NCI-H2171 treated with DMSO at 0.1 percent for 48 hours (cell line): ENCODE measurements at places on chromosomes 1 and 21.

DNA sequence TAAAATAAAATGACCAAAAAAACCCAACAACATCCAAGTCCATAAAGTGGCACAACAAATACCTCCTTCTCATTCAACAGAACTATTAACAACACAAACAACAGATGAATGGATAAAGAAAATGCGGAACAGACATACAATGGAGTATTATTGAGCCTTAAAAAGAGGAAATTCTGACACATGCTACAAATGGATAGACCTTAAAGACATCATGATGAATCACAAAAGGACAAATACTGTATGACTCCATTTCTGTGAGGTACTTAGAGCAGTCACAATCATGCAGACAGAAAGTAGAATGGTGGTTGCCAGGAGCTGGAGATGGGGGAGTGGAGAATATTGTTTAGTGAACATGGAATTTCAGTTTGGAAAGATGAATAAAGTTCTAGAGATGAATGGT, 42.6 kb downstream of the EYA3 start:
- DNase-seq: no peak

DNA sequence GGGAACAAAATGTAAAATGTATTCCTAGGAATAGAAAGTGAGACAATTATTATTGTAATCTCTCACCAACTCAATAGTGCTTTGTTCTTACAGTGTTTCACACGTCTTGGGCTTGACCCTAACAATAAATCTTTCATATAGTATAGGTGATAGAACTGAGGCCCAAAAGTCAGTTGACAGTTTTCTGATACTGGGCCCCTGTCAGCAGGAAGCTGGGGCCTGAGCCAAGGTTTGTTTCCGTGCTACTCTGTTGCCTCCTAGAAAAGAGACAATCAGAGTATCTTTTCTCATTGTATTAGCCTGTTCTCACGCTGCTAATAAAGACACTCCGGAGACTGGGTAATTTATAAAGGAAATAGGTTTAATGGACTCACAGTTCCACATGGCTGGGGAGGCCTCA, 5.0 kb downstream of the RRP1B start:
- DNase-seq: no peak

DNA sequence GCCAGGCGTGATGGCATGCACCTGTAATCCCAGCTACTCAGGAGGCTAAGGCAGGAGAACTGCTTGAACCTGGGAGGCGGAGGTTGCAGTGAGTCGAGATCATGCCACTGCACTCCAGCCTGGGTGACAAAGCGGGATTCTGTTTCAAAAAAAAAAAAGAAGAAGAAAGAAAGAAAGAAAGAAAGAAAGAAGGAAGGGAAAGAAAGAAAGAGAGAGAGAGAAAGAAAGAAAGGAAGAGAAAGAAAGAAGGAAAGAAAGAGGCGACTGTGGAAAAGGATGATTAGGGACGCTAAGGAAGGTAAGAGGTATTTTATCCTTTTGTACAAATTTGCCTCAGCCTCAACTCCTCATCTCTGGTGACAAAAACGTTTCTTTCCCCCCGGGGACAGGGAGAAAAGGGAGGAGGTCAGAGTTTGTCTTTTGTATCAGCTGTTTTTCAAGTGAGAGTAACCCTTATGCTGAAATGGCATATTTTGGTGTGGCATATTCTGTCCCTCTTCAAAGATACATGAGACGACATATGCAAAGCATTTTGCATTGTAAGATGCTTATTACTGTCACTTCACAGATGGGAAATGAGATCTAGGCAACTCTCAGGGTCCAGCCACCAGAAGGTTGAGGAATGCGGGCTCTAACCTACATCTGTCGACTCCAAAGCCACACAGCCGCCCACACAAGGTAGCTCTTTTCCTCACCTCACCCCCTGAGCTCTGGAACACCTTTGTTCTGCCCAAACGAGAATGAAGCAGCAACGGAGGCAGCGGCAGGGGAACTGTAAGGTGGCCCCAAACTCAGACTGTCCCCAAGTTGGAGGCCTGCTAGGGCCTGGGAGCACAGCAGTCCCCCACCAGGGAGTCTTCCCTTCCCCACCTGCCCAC, 38.0 kb downstream of the NUAK2 start:
- peak; percentile 39 for DNase-seq

DNA sequence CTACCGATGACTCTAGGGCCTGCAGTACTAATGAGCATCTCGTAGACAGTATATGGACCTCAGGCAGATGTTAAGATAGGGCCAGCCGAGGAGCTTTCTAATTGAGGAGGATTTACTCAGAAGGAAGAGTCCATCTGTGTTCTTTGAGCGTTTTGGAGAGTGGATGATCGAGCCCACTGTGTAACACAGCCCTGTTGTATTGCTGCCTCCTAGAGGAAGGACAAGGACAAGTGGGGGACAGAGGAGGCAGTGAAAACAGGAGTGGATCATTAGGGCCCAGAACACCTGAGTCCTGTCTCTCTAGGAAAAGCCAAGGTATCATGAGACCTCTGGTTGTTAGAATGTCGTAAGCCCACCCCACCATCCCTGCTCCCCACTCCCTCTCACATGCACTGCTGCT, 62.9 kb downstream of the TBX19 start:
- DNase-seq: no peak

DNA sequence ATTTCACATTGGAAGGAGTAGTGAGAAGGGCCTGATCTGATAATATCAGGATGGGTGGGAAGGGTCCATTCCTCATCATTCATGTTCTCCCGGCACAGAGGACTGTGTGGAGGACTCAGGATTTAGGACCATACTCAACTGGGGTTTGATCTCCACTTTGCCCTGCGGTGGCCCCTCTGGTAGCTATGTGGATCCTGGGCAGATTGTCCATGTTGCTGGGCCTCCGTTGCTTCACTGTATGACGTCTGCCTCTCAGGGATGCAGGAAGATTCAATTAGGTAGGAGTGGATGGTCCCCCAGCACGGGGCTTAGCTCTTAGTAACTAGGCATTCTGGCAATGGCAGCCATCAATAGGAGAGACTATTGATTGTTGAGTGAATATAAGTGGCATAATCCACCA, 2.3 kb downstream of the ETS2 start:
- no peak for DNase-seq

DNA sequence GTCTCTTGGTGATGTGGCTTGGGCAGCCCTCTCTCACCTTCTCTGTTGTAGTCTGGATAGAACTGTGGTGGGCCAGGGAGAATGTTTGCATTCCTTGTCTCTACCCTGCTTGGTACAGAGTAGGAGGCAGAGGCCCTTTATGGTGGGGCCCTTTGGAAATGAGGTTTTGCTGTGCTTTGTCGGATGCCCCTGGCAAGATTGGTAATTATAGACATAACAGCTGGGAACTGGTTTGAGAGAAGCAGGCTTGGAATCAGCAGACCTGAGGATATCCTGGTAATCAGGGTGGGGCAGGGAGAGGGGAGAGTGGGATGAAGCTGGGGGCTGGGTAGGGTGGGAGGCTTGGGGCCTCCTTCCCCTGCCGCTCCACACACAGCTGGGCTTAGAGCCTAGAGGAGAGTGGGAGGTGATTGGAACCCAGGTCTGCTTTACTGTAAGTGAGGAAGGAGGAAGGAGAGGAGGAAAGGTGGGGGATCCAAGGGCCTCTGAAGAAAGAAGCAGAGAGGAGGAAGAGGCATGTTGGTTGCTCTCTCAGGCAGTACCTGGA, 5.0 kb downstream of the VANGL2 start:
- DNase-seq: no peak

- peak; percentile 53 for DNase-seq
Observed at GRCh38 chr21:33856893-33857527, 58.6 kb downstream of the ATP5PO start.

DNA sequence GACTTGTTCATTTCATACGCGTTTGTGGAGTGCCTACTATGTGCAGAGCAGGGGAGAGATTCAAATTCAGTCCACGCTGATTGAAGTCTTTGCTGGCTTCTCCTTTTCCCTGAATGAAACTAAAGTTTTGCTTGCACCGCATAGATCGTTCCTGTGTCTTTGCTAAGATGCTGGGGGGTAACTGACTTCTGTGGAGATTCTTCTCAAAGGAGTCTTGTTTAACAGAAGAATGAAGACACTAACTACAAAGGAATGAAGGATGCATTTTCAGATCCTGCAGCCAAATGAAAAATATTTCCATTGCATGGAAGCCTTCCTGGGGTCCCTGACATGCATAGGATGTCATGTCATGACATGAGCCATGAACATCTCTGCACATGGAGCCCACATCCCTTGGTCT, 26.9 kb upstream of the H6PD start:
- no peak for DNase-seq

- DNase-seq: no peak
Observed at GRCh38 chr1:1129381-1129821, 13.5 kb upstream of the C1orf159 start.

- no peak for DNase-seq
Observed at GRCh38 chr1:89363196-89363595, 663 bp upstream of the GBP6 start.

DNA sequence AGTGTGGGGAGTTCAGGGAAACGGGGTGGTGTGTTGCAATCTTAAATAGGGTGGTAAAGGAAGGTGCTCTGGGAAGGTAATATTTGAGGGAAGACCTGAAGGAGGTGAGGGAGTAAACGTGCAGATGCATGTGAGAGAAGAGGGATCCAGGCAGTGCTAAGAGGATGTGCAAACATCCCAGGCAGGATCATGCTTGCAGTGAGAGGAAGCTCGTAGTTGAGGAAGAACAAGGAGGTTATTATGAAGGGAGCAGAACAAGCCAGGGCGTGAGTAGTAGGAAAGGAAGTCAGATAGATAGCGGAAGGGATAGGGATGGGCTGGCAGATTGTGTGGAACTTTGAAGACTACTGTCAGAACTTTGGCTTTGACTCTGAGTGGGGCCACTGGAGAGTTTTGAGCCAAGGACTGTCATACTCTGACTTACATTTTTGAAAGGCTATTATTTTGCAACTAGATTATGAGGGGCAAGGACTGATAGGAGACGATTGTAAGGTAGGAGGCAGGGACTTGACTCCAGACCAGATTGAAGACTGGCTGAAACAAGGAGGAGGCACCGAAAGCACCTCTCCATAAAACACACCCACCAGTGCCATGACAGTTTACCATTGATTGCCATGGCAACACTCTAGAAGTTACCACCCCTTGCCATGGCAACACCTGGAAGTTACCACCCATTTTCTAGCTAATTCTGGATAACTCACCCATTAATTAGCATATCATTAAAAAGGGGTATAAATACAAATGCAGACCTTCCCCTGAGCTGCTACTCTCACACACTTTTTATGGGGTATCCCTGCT, 67.0 kb downstream of the XCL2 start:
- no peak for DNase-seq

GRCh38 chr1:185934476-185935189, 200.4 kb downstream of the HMCN1 start:
- no peak for DNase-seq

- DNase-seq: no peak
Observed at GRCh38 chr1:34747638-34747941, 7.3 kb upstream of the GJB5 start.

DNA sequence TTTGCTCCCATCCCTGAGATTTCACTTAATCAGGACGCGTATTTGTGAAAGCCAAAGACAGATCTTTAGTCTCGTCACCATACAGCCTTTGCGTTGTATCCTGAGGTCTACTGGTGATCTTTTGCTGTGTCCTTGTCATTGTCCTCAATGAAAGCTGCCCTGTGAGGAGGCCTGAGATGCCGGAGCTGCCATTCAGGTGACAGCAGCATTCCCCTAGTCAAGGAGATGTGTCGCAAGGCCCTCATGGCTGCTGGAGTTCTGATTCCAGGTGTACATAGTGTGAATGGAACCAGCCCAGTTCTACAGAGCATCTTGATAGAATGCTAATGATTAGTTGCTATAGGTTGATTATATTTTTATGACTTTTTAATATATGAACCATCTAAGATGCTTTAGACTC, 24.1 kb downstream of the TTF2 start:
- DNase-seq: no peak

DNA sequence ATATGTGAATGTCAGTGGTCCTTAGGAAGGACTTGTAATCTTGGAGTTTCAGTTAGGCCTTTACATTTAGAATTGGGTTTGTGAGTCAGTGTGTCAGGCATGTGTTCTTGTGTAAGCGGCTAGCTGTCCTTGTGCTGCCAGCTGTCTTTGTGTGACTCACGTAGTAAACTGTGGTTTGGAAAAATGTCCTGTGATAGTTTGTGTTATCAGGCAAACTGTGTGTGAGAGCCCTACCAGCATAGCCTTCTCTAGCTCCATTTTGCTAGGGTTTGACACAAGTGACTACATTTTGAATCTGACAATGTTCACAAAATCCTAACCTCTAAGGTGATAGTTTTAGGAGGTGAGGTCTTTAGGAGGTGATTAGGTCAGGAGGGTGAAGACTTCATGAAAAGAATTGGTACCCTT, 6.9 kb upstream of the SLC35D1 start:
- DNase-seq: no peak

DNA sequence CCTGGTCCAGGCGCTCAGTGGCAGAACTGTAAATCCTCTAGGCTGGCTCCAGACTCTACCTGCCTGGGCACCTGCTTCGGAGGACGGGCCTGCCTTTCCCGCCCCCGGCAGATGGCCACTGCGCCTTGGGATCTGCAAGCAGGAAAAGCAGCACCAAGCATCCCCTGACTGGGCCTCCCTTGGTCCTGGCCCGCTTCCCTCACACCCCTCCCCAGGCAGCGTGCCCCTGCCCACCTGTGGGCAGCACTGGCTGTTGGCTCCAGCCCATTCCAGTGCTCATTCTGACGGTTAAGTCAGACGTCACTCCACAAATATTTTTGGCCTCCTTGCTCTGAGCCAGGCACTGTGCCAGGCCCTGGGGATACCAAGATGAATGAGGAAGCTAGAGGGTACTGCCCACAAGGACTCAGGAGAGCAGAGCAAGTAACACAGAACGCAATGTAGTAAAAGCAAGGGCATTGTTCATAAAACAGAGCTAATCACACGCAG, 22.0 kb upstream of the BLACAT1 start:
- peak; percentile 16 for DNase-seq
